ENCODE measurements at places on chromosomes 3 and 15. TPM values are rescaled to one million over a fixed set of nuclear protein-coding genes. Genes with fewer than 3 reads are reported as not detected.

PLS1 gene
- total RNA-seq, result 31.6 TPM

GOLGA6A gene
- total RNA-seq, result 0.06 TPM

GRCh38 chr3:114476511-114476910 lies 182.7 kb downstream of the TIGIT start:
- no peak for DNase-seq

DNA sequence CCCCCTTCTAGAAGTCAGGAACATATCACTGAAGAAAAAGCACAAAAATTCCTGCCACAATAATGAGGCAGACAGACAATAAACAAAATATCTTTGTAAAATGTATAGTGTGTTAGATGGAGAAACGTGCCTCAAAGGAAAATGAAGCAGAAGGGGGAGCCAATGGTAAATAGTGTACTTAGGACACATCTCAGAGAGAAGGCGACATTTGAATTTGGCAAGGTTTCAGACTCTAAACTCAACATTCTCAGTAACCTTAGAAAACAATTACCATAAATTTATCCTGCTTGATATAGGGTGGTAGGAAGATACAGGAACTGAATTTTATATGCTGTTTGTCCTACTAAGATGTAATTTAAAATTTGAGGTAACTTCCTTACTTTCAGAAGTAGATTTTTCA lies 52.6 kb upstream of the PTX3 start:
- DNase-seq, result no peak

DNA sequence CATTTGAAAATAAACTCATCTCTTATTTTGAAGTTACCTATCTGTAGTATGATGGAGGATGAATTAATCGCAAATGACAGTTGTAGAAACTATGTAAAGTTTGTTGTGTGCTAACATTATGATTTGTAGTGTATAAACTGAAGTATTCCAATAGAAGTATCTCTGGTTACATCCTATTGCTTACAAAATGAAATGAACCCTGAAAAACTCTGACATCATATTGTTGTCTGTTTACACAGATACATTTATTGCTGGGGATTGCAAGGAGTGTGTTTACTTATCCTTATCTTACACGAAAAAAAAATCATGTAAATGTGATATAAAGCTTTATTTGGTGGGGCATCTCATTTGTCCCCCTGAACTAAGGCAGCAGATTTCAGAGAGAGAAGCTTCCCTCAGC lies 2.6 kb upstream of the ABHD10 start:
- DNase-seq, result no peak

Measured in Daoy (cell line).